ENCODE measurements at places on chromosomes 13 and 19.

- DNase-seq = no peak
Measured at GRCh38 chr13:110017379-110017778, 231.0 kb upstream of the IRS2 start.

- no peak for DNase-seq
Measured at GRCh38 chr13:48400850-48401291, 12.0 kb downstream of the LPAR6 start.

DNA sequence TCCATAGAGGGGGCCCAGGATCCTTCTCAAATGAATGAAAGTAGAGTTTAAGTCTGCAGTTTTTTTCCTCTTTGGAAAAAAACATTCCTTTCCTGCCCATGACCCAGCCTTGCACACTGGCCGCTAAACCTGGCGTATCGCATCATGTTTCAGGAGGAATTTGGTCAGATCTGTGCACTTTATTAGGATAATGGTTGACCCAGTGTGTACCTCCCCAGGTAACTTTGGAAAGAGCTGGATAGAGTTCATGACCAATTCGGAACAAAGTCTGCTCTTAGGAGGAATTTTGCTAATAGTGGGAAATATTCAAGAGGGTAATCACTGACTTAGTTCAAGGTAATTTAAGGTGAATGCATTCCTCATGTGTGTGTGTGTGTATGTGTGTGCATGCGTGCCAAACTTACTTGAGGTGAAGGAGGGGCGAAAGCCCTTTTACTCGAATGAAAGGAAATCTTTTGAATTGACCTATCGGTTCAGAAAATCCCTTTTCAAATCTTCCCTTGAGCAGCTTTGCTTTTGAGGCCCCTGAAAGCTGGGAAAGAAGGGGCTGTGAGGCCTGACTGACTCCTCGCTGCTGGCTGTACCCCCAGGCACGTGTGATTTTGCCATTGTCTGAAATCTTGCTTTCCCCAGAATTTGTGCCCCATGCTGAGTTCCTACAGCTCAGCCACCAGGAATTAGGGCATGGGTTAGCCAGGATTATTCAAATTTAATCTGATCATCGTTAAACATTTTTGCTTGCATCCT, 46.3 kb downstream of the SIPA1L3 start:
- DNase-seq = no peak

DNA sequence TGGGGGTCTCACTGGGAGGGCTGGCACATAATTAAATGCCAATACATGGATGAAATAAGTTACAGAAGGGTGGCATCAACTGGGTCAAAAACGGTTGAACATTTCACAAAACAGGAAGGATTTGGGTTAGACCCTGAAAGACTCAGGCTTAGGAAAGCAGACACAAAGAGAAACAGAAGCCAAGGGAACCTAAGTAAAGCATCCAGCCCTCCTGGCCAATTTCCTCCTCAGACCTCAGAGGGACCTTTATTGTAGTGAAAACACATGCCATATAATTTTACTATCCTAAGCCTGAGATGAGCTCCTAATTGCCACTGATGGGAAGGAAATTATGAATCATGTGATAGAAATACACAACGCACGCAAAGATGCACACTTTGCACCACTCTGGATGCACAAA, 12.1 kb upstream of the CEACAM3 start:
- no peak for DNase-seq

DNA sequence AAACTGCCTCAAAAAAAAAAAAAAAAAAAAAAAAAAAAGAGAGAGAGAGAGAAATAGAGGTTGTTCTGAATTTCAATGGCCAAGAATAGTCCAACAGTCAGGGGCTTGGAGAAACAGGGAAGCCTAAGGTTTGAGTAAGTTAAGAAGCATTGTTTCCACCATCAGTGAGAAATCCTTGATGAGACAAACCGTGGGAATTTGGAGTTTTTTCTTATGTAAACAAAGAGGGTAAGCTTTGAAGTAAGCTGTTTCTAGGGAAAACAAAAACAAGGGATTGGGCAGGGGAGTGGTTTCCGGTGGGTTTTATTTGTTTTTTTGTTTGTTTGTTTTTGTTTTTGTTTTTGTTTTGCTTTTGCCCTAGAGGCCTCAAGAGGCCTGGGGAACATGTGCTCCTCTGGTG, 11.2 kb upstream of the ERVV-1 start:
- DNase-seq = no peak

- no peak for DNase-seq
Measured at GRCh38 chr13:100245104-100245503, 156.2 kb downstream of the PCCA start.

DNA sequence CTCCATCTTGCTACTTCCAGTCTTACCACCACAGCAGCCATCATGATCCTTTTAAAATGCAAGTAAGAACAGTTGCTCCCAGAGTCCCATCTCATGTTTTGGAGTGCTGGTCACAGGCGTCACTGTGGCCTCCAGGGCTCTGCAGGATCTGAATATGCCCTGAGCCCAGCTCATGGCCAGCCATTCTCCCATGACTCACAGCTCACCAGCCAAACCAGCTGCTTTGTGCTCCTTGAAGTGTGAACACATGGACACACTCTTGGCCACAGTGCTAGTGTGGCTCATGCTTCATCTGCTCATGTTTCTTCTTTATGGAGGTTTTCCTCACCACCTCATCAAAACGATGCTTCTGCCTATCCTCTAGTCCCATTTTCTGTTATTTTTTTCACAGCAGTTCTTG, 466.5 kb downstream of the UQCRFS1 start:
- DNase-seq = no peak

- DNase-seq = no peak
Measured at GRCh38 chr13:39347926-39348901, 254.8 kb downstream of the LHFPL6 start.

DNA sequence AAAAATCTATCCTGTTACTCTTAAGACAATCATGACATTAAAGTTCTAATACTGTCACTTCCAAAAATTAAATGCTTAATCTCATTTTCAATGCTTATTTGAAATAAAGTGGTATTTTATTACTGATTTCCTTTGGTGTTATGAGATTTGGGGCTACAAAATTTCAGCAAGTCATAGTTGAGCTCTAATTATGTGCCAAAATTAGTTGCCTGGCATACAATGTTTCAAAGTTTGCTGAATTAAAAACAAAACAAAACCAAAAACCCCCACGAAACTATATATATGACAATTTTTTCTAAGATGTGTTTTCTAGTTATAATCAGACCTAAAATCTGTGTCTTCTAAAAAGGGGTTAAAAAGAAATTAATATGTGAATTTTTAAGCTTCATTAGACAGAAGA, 62.2 kb downstream of the KCNRG start:
- DNase-seq = no peak

DNA sequence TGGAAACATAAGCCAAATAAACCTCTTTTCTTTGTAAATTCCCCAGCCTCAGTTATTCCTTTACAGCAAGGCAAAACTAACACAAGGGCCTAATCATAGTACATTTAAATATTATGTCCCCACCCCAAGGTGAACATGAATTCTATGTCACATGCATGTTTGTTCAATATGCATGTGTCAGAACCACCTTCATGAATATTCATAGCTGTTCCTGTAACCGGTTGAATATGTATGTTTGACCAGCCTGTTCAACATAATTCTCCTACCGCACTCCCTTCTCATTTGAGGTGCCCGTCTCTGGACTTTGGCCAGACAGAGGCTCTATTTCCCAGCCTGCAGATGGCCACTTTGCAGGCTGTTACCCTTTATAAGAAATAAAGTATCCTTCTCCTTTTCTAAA, 769.4 kb upstream of the SLITRK1 start:
- no peak for DNase-seq
